ENCODE measurements at places on chromosomes 5 and 9.
A peak's percentile ranks its signal among the peaks of the same experiment; 100 is the strongest.

GRCh38 chr5:118777189-118777736 is 211.1 kb downstream of the DTWD2 start:
- DNase-seq = no peak

- no peak for DNase-seq
Observed at GRCh38 chr9:21060919-21061561, 16.7 kb downstream of the IFNB1 start.

DNA sequence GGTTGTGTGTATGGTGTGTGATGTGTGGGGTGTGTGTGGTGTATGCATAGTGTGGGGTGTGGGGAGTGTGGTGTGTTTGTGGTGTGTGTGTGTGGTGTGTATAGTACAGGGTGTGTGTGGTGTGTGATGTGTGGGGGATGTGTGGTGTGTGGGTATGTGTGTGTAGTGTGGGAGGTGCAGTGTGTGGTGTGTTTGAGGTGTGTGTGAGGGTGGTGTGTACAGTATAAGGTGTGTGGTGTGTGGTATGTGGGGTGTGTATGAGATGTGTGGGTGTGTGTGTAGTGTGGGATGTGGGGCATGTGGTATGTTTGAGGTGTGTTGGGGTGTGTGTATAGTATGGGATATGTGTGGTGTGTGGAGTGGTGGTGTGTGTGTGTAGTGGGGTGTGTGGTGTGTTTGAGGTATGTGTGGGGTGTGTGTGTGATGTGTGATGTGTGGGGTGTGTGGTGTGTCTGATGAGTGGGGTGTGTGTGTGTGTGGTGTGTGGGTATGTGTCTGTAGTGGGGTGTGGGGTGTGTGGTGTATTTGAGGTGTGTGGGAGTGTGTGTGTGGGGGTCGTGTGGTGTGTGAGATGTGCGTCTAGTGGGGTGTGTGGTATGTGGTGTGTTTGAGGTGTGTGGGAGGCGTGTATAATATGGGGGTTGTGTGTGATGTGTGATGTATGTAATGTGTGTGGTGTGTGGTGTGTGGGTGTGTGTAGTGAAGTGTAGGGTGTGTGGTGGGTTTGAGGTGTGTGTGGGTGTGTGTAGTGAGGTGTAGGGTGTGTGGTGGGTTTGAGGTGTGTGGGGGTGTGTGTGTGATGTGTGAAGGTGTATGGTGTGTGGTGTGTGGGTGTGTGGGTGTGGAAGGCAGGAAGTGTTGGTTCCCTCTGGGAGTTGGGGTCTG is 8.6 kb downstream of the ECSCR start:
- DNase-seq = no peak

DNA sequence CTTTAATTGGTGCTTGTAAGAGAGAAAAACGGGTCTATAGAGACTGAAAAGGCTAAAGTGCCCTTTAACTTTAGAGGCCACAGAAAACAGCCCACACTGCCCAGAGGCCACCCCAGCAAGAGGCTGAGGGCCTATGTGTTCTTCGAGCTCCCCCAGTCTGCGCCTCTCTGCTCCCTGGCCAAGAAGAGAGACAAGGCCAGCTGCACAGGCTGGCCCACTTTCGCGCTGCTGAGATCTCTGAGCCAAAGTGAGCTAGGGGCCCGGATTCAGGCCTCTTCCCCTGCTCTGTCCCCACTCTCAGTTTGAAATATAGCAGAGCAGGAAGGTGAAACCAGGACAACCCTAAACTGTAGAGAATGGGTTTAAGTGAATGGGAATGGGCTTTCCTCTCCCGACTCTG is 132.0 kb upstream of the TRIM32 start:
- no peak for DNase-seq

DNA sequence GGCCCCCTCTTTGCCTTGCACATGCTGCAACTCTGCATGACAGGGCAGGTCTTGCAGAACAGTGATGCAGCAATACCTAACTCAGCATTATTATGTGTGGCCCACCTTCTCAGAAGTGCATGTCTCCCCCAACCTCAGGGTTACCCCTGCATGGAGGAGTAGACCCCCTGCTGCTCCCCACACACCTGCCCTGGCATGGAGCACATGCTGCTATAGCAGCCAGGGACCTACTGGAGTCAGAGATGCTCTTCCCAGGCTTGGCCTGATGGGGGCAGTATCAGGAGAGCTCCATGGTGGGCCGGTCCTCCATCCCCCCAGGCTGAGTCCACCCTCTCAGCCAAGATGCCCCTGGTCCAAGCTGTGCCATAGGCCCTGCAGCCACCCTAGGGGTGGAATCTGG is 13.2 kb upstream of the BOD1 start:
- DNase-seq = no peak

GRCh38 chr5:43386960-43387362 is 25.2 kb downstream of the CCL28 start:
- DNase-seq = no peak

DNA sequence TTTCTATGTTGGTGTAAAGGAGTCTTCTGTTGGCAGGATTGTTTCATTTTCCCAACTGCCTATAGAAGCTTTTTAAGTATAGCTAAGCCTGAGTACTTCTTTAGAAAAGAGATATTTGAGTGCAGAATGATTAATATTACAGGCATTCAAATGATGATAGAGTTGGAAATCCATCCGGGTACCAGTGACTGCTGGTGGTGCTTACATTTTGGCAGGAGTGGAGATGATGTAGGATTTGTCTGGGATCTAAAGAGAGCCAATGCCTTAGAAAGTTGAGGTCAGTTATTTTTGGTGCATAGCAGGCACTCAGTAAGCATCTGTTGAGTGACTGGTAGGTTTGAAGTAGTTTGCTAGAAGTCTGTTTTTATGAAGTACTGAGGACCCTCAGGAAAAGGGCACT is 433.5 kb downstream of the DMAC1 start:
- no peak for DNase-seq

- peak; percentile 10 for DNase-seq
Observed at GRCh38 chr9:98942906-98943681, 613 bp upstream of the COL15A1 start.

DNA sequence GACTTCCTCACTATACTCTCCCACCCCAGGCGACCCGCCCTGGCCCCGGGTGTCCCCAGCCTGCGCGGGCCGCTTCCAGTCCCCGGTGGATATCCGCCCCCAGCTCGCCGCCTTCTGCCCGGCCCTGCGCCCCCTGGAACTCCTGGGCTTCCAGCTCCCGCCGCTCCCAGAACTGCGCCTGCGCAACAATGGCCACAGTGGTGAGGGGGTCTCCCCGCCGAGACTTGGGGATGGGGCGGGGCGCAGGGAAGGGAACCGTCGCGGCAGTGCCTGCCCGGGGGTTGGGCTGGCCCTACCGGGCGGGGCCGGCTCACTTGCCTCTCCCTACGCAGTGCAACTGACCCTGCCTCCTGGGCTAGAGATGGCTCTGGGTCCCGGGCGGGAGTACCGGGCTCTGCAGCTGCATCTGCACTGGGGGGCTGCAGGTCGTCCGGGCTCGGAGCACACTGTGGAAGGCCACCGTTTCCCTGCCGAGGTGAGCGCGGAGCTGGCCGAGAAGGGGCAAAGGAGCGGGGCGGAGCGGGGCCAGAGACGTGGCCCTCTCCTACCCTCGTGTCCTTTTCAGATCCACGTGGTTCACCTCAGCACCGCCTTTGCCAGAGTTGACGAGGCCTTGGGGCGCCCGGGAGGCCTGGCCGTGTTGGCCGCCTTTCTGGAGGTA is 2.1 kb downstream of the CA9 start:
- DNase-seq = no peak

- no peak for DNase-seq
Observed at GRCh38 chr5:153088538-153088937, 401.9 kb upstream of the GRIA1 start.

DNA sequence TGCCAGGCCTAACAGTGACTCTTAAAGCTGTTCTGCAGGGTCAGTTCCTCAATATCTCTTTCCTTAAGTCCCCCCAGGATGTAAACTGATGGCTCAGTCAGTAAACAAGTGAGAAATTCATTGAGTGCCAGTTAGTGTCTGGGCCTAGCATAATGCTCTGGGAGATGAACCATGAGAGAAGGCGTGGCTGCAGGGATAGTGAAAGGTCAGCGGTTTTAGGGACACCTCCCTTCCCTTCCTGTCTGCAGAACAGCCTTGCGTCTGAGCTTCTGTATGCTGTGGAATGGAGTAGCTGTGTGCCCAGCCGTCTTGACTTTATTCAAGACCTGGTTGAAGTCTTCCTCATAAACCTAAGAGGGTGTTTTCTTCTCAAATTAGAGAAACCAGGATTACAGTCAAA is 46.7 kb upstream of the DMRT3 start:
- DNase-seq = no peak

DNA sequence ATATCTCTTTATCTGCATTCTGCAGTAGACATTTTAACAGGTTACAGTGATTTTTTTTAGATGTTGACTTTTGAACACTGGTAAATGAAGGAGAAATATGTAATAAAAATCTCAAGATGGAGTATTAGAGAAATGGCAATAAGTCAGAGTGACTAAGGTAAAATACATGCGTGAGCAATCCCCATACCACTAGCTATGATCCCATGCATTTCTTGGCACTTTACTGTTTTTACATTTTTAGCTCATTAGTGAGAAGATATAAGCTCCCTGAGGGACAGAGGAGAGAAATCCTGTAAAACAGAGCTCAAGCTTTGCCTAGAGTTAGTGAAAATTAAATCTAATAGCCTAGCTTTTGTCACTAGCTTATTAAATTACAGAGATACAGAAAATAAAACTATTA is 181.9 kb upstream of the TRPM3 start:
- no peak for DNase-seq

GRCh38 chr5:97131139-97131710 is 11.2 kb downstream of the LIX1 start:
- DNase-seq = no peak

DNA sequence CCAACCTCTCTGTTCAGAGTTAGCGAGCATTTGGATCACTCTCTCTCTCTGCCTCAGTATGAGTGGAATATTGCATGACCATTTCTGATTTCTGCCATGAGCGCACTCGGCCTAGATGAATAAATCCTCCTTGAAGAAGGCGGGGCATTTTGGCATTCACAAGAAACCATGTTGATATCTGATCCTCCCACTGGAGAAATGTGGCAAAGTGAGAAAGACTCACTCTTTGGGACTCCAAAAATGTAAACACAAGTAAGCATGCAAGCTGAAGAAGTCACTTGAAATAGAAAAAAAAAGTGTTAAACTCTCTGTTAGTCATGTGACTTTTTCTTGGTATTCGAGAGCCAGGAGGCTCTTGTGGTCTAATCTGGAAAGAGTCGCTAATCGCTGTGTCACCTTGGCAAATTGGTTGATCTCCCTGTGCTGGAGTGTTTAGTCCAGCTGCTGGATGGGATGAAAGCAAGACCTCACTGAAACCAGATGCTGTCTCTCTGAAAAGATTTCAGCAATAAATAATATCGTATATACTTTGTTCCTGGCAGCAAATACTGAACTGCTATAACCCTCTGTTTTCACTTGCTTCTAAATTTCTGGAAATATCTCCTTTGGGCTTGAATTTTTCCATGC is 95.5 kb downstream of the GHR start:
- no peak for DNase-seq

DNA sequence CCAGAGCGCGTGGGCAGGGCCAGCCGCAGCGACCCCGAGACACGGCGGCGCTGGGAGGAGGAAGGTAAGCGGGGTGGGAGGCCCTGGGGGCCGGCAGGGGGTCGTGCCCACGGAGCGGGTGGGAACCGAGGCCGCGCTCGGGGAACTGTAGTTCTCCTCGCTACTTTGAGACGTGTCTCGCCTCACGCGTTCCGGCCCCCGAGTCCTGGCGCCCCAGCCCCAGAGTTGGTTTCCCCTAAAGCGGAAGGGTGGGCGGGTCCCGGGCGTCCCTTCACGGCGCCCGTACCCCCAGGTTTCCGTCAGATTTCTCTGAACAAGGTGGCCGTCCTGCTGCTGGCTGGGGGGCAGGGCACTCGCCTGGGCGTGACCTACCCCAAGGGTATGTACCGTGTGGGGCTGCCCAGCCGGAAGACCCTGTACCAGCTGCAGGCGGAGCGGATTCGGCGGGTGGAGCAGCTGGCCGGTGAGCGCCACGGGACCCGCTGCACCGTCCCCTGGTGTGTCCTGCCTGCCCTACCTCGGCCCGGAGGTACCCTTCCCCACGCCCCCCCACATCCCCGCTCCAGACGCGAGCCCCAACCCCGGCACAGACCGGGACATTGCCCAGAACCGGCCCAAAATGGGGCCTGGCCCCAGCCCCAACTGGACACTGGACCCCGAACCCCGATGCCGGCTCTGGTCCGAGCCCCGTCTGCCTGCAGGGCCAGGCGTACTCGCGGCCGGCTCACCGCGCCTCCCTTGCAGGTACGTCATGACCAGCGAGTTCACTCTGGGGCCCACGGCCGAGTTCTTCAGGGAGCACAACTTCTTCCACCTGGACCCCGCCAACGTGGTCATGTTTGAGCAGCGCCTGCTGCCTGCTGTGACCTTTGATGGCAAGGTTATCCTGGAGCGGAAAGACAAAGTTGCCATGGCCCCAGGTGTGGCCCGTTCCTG is 709 bp downstream of the UAP1L1 start:
- no peak for DNase-seq

GRCh38 chr9:105206496-105206820 is 38.0 kb upstream of the SLC44A1 start:
- no peak for DNase-seq

GRCh38 chr5:145939540-145940065 is 3.2 kb downstream of the SH3RF2 start:
- no peak for DNase-seq

- no peak for DNase-seq
Observed at GRCh38 chr5:178330791-178331404, 98.3 kb upstream of the PHYKPL start.

- DNase-seq = no peak
Observed at GRCh38 chr5:25027526-25027925, 382.7 kb upstream of the CDH10 start.

GRCh38 chr9:98412101-98412842 is 156.8 kb upstream of the TBC1D2 start:
- DNase-seq = no peak

DNA sequence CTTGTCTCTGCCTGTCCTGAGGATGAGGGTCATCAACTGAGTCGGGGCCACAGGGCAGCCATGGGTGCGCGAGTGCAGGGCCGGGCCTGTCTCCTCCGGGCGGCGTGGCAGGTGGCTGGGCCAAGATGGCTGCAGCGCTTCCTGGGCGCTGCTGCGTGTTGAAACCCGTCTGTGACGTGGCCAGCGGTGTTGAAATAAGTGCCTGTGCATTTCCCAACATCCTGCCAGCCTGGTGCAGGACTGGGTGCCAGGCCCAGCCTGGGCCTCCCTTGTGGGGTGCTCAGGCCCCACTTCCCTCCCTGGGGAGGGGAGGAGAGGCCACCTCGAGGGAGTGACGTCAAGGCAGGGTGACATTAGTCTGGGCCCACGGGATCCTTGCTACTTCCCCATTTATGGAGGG is 45.5 kb downstream of the RXRA start:
- DNase-seq = no peak

DNA sequence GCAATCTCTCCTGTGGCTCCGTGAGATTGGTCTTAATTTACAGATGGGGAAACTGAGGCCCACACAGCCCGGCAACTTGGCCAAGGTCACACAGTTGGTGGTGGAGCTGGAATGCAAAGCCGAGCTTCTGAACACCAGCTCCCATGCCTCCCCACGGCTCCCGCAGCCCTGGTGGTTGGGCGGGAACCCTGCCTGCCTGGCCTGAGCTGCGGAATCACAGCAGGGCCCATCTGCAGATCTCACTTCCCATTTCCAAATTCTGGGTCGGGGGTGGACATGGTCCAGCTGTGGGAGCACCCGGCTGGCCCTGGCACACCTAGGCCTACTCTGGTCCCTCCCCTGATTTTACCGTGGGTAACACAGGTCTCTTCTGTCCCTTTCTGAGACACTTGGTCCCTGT is 35.3 kb upstream of the PHYKPL start:
- no peak for DNase-seq

Data from kidney capillary endothelial cell (primary cell).